Activated CD4-positive, alpha-beta memory T cell treated with anti-CD3 and anti-CD28 coated beads, Interleukin-2, amount 10 ng/mL, durations not matched to agents 7 days and 5 days (primary cell): ENCODE measurements at places on chromosomes 6 and 20. TPM values are rescaled to one million over a fixed set of nuclear protein-coding genes. Genes with fewer than 3 reads are reported as not detected.

The COX4I2 gene
- not detected for total RNA-seq

The LIME1 gene
- total RNA-seq: 186 TPM

The DAAM2 gene
- total RNA-seq: not detected

The BPIFA1 gene
- not detected for total RNA-seq

The LY6G6D gene
- total RNA-seq: not detected

The PRRT1 gene
- total RNA-seq: 0.13 TPM

The GRM4 gene
- not detected for total RNA-seq

The CDH4 gene
- total RNA-seq: 0.15 TPM
